Brain (organoid and tissue), 16 donors: ENCODE measurements at places on chromosomes 7 and 10. TPM values are rescaled to one million over a fixed set of nuclear protein-coding genes. Genes with fewer than 3 reads are reported as not detected.
A peak's percentile ranks its signal among the peaks of the same experiment; 100 is the strongest.

MBL2 gene
- polyA plus RNA-seq: not detected

GPR15LG gene
- not detected for polyA plus RNA-seq

COL26A1 gene
- 3.7 TPM for polyA plus RNA-seq

RPEL1 gene
- polyA plus RNA-seq: not detected

CREM gene
- polyA plus RNA-seq: 24.0 TPM

TRIM50 gene
- polyA plus RNA-seq: 0.34 TPM

GNGT1 gene
- not detected for polyA plus RNA-seq

HMX3 gene
- polyA plus RNA-seq: 12.9 TPM

GLI3 gene
- polyA plus RNA-seq: 1.2 TPM

LIPJ gene
- not detected for polyA plus RNA-seq

ZMIZ2 gene
- polyA plus RNA-seq: 118 TPM

GRCh38 chr10:67976292-67977245, 92.1 kb downstream of the SIRT1 start:
- DNase-seq: peak; percentile 1

- DNase-seq: no peak
Observed at GRCh38 chr7:121054925-121055324, 66.4 kb downstream of the CPED1 start.

DNA sequence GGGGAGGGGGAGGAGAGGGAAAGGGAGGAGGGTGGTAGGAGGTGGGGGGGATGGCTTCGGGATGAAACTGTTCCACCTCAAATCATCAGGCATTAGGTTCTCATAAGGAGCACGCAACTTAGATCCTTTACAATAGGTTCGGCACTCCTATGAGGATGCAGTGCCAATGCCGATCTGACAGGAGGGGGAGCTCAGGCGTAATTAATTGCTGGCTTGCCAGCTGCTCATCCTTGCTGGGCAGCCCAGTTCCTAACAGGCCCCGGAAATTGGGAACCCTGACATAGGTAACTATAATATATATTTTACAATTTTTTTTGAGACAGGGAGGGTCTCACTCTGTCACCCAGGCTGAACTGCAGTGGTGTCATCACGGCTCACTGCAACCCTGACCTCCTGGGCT, 118.8 kb upstream of the SFMBT2 start:
- peak; percentile 73 for DNase-seq

DNA sequence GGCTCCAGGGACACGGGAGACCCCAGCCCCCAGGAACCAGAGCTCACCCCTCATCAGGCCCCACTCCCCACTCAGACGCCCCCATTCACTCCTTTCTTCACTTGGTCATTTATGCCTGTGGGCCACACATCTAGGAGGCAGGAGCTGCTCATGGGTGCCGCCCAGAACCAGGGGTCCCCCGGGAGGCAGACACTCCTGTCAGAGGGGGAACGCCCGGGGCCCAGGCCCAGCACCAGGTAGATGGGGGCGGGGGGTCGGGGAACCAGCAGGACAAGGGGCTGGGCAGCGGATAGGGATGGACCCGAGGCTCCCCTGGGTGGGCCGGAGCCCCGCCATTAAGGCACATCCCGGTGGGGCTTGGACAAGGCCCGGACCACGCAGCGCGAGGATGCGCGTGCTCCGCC, 11.8 kb downstream of the CALY start:
- no peak for DNase-seq

GRCh38 chr7:155533827-155534690, 12.3 kb downstream of the CNPY1 start:
- DNase-seq: peak; percentile 70

DNA sequence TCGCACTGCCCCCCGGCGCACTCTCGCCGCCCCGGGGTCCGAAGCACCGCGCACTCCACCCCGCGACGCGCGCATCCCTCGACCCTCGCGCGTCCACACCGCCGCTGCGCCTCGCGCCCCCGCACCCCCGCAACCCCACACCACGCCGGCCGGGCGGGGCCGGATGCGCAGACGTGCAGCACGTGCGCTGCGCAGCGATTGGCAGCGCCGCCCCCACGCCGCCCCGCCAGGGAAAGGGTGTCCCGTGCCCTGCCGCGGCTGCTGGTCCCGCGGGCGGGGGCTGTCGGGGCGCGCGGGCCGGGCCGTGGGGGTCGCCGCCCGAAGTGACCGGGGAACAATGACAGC, 53.7 kb upstream of the KDM7A start:
- peak; percentile 64 for DNase-seq

- no peak for DNase-seq
Observed at GRCh38 chr10:79162861-79163665, 94.3 kb downstream of the ZMIZ1 start.

- DNase-seq: no peak
Observed at GRCh38 chr7:4653771-4654170, 28.3 kb upstream of the FOXK1 start.

DNA sequence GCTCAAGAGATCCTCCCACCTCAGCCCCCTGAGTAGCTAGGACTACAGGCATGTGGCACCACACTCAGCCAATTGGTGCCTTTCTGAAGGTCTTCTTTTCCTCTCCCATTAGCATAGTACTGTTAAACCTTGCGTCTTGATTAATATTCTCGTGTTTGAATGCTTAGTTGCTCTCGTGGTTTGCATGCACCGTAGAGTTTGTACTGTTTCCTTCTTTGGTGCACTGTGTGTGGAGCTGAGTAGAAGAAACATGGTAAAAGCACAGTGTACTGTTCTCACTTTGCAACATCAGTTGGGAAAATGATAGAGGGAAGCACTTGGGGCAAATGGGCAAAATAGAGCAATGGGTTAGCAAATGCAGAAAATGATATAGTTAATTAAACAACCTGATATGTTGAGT, 27.6 kb upstream of the RPA3 start:
- DNase-seq: no peak

GRCh38 chr10:131143425-131144165, 167.9 kb downstream of the TCERG1L start:
- peak; percentile 78 for DNase-seq

DNA sequence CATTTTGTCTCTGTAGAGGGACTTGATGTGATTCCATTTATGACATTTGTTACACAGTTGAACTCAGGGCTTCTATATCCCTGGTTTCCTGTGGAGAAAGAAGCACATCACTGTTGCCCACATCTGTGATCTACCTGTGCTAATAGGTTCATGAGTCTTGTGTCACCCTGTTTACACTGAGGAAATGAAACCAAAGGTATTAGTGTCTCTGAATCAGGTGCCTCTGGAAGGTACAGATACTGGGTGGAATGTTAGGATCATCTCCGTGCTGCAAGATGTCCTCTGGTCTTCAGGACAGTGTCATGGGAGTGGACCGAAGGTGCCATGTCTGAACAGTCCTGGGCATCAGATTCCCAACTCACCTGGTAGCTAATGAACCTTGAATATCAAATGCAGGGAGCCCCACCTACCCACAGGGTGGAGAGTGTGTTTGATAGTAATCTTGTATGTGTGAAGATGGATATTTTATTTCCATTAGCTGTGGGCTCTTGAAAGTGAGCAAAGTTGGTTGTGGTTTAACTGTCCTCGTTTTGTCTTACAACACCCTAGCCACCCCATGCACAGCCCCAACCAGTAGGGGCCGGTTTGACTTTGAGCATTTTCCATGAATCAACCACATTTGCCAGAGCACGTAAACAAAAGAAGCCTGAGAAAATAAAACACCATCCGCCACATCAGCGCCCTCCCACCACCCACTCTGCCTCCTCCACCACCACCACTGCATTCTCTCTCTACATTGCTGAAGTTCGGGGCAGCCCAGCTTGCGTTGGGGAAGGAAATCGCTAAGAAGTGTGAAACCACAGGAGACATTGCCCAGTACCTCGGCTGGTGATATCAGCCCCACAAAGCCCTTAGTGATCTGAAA, 40.7 kb downstream of the TARP start:
- DNase-seq: no peak

DNA sequence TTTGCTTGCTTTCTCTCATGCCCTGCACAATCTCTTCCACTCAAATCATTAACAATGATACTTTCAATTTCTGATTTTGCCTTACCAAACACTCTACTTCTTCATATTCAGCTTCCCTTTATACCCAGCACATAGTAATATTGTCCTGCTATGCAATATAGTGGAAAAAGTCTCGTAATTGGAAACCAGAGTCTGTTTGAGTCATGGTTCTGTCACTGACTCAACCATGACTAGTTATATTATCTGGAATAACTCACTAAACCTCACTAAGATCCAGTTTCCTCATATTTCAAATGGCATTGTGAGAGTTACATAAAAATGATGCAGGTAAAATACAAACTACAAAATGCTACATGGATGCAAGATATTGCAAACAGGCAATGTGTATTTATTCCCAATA, 98.5 kb upstream of the LRRTM3 start:
- DNase-seq: no peak

- peak; percentile 7 for DNase-seq
Observed at GRCh38 chr10:34689053-34689452, 126.0 kb downstream of the PARD3 start.

DNA sequence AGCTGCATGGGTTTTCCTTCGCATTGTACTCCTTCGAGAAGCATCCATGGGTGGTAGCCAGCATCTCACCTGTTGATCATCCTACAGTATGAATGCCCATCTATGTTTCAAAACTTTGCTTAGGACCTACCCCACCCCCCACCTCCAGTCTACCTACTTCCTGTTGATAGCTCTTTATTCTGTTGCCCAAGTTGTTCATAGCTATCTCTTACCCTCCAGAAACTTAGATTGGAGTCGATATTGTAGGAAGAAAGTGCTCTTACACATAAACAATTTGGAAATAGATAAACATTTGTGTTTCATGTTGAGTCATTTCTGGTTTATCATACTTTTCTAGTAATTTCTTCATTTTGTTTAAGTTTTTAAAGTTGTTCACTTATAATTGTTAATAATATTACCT, 90.1 kb downstream of the FAS start:
- DNase-seq: no peak

GRCh38 chr7:5322621-5323410, 40.1 kb downstream of the SLC29A4 start:
- no peak for DNase-seq

- no peak for DNase-seq
Observed at GRCh38 chr7:99248391-99249095, 24.1 kb upstream of the MYH16 start.

- DNase-seq: no peak
Observed at GRCh38 chr10:114305521-114305925, 66.5 kb downstream of the VWA2 start.

- DNase-seq: no peak
Observed at GRCh38 chr7:158404031-158404761, 183.4 kb downstream of the PTPRN2 start.

DNA sequence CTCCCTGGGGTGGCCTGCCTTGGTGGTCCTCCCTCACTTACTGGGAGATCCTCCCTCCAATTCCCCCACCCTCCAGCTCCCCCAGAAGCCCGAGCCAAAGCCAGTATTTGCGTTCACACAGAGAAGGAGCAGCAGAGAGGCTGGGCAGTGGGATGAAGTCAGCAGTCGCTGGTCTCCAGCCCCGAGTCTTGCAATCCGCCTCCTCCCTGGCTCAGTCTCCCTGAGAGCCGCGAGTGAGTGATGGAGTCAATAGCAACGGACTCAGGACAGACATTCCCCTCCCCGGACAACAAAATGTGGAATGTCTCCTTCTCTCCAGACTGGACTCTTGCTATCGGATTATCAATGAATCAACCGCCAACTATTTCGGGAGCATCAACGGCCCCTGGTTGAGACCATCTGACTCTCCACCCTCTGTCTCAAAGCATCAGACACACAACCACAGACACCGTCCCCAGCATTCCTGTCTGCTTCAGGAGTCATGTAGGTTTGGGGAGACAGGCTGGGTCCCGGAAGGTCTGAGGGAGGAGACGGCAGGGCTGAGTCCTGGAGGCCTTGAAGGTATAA, 178.4 kb downstream of the SH3PXD2A start:
- no peak for DNase-seq

- no peak for DNase-seq
Observed at GRCh38 chr7:141287936-141288335, 214.1 kb downstream of the TMEM178B start.

- DNase-seq: no peak
Observed at GRCh38 chr10:35136263-35136815, 9.7 kb downstream of the CREM start.

- DNase-seq: no peak
Observed at GRCh38 chr10:72980348-72980747, 25.7 kb upstream of the PLA2G12B start.

GRCh38 chr7:84547331-84547730, 352.7 kb upstream of the SEMA3A start:
- DNase-seq: no peak

DNA sequence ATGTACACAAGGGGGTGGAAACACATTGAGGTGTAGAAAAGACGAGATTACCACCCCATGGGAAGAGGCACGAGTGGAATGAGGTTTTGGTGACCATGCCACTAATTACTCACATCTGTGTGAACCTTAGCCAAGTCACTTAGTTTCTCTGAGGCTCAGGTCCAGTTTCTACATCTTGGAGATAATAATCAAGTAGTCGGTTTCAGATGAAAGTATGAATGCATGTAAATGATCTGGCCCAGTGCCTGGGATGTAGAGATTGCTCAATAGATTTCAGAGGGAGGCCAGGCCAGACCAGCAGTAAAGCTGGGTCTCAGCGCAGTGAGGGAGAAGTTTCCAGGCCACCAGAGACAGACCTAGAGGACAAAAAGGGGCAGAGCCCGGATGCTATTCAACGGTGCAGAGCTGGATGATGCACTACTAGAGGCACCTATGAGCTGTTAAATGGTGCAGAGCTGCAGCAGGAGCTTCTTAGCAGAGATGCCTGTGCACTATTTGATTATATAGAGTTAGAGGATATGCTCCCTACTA, 725.1 kb downstream of the GRID1 start:
- no peak for DNase-seq

GRCh38 chr7:135928136-135928535, 49.0 kb downstream of the MTPN start:
- DNase-seq: no peak

- no peak for DNase-seq
Observed at GRCh38 chr7:115505136-115505535, 525.4 kb downstream of the TFEC start.

DNA sequence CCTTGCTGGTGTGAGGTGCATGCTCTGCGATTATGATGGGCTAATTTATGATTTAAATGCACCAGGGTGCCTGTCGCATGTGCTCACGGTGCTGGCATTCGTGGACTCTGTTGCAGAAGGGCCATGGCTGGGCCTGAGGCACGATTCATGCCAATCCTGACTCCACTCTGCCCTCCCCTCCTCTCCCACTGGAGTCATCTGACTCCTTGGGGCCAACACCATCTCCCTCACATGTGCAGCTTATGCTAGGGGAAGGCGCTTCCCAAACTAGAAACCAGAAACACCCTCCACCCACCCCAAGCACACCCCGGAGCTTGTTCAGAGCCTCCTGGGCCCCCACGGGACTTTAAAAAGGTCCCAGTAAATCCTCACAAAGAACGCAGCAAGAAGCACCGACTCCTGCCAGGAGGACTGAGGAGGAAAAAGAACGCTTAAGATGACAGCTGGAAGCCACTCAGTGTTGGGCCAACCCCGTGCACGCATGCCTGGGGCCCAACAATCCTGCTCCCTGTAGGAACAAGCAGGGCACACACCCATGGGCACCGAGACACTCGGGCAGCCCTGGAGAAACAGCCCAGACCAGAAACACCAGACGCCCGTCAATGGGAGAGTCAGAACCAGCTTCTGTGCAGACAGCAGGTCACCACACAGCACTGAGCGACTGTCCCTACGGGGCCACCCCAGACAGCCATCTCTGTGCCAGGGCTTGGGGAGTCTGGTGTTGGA, 14.1 kb downstream of the BRI3 start:
- no peak for DNase-seq
